CD4-positive, alpha-beta T cell treated with Interleukin-12 subunit alpha and Interleukin-12 subunit beta, for 1 hour (primary cell): ENCODE measurements at places on chromosomes 2 and 18.
A peak's percentile ranks its signal among the peaks of the same experiment; 100 is the strongest.

DNA sequence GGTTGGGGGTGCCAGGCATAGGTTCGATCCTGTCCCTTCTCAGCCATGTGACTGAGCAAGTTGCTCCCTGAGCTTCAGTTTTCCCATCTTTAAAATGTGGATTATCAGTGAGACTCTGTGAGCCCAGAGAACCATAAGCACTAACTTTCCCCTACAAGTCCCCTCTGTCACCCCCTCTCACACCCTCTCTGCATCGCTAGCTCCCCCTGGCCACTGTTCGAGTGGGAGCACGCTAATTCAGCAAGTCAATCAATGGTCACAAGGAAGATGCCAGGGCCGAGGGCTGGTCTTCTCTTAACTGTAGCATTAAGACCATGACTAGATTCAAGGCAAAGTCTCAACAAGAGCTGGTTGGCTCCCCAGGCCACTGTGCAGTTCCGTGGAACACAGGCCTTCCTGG, 66.2 kb downstream of the BCL2L11 start:
- no peak for DNase-seq

- DNase-seq, result no peak
Measured at GRCh38 chr18:60110836-60111235, 211.0 kb downstream of the PMAIP1 start.

DNA sequence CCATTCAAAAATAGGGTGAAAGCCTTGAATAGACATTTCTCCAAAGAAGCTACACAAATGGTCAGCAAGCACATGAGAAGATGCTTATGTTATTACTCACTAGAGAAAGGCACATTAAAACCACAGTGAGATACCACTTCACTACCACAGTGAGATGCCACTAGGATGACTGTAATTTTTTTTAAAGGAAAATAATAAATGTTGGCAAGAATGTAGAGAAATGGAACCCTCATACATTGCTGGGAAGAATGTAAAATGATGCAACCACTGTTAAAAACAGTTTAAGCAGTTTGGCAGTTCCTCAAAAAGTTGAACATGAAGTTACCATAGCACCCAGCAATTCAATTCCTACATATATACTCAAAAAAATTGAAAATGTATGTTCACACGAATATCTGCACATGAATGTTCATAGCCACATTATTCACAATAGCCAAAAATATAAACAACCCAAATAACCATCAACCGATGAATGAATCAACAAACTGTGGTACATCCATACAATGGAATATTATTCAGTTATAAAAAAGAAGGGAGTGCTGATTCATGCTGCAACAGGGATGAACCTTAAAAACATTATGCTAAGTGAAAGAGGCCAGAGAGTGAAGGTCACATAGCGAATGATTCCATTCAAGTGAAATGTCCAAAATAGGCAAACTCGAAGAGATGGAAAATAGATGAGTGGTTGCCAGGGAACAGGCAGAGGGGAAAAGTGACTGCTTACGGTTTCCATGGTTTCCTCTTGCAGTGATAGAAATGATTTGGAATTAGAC, 156.2 kb upstream of the NDUFV2 start:
- DNase-seq, result no peak

DNA sequence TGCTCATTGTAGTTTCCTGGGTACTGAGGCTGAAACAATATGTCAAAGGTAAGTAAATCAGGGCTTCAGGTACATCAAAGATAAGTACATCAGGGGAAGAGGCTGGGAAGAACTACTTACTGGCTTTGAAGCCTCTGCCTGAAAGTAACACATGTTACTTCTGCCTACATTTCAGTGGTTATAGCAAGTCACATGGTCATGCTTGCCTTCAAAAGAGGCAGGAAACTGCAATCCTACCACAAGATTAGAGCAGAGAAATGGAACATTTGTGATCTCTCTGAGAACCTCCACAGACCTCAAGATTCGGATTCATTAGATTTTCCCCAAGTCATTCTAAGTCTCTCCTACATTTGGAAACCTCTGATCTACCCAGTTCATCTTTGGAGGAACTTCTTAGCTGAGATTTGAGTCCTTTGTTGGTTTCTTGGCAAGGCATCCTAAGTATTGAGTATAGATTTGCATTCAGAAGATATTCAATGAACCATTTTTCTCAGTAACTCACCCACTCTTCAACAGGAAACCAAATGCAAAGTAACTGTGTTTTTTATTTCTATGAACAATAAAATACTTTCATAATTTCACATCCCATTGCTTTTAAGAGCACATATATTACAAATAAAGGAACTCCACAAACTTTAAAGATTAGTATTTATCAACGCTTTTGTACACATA, 48.5 kb upstream of the CCDC195 start:
- peak; percentile 31 for DNase-seq

DNA sequence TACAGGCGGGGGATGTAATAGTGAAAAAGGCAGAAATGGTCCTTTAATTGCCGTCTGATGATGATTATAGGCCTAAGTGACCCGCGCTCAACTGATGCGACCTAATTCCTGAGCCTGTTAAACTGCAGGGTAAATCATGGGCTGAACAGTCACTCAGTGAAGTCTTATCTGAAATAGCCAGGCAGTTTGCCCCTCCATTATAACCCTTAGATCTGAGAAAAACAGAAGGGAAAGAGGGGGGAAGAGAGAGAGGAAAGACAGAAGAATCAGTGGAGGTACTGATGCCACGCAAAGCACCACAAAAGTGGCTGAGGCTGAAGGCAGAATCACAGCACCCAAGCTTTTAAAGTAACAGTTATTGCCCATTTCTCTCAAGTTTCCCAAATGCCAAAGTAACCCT, 73.1 kb upstream of the DNMT3A start:
- no peak for DNase-seq

DNA sequence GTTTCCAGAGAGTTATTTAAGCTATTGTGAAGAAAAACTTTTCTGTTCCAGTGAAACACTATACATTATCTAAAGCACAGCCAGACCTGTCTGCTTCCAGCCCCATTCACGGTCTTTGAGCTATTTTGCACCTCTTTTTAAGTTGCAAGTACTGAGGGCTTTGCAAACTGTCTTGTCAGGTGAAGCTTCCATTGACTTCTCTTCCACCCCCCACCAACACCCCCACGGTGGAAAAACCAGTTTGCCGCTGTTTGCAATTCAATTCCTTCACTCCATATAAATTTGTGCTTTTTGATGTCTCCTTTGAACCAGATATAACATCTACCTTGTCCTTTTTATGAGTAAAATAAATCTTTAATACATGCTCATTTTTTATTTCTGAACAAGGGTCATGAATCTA, 15.7 kb downstream of the B3GNT7 start:
- no peak for DNase-seq

DNA sequence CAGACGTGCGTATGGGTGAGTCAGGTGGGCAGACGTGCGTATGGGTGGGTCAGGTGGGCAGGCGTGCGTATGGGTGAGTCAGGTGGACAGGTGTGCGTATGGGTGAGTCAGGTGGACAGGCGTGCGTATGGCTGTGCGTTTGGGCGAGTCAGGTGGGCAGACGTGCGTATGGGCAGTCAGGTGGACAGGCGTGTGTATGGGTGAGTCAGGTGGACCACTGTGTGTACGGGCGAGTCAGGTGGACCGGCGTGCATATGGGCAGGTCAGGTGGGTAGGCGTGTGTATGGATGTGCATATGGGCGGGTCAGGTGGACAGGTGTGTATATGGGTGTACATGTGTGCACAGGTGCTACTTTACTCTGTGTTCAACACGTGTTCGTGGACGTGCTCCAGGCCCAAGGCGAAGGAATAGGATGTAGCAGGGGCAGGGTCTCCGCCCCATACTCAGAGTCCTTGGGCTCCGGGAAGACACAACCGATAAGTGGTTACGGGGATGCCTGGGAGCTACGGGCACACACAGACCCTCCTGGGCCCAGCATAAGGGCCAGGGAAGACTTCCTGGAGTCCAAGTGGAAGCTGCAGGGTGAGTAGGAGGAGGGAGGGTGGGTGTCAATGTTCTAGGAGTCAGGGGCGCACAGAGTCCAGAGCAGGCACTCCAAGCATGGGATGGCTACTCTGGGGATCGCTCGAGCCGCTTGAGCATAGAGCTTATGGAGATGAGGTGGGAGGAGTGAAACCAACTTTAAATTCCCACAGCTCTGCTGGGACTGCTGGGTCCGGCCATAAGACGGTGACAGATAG, 27.1 kb upstream of the KLF11 start:
- no peak for DNase-seq
